Stimulated activated CD4-positive, alpha-beta T cell treated with anti-CD3 and anti-CD28 coated beads, TNF-alpha, amount 100 ng/mL, for 24 hours (primary cell): ENCODE measurements at places on chromosomes 11 and 22.

DNA sequence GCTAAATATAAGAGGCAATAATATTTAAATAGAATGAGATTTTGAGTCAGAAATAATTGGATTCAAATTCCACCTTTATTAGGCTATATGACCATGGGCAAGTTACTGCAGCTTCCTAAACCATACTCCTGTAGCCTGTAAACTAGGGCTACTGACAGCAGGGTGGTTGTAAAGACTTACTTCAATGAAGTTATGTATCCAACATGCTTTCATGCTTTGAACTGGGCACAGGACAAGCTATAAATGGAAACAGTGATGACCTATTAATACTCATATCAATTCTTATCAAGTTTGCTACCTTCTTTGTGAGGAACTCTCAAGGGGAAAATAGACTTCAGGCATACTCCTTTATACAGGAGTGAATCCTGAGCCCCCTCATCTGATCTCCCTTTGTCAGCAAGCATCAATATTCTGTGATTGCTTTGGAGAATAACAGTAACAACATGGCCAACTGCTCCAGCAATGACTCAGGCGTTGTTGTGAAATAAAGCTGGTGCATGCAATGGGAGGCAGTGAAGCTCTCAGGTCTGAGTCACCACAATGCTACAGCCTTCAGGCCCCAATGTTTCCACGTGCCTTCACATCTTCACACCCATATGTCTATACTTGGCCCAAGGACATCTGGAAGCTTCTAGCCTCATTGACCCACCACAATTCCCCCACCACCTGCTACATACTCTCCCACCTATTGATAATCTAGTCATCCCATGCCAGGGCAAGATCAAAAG lies 102.5 kb downstream of the KCNA4 start:
- no peak for DNase-seq

- DNase-seq: no peak
These were observed at the start of gene ROBO3 for GRCh38 chr11:124865181-124865901. ROBO3 (plus strand) TSS chr11:124865432; CDS start chr11:124865578, 146 bp downstream.

DNA sequence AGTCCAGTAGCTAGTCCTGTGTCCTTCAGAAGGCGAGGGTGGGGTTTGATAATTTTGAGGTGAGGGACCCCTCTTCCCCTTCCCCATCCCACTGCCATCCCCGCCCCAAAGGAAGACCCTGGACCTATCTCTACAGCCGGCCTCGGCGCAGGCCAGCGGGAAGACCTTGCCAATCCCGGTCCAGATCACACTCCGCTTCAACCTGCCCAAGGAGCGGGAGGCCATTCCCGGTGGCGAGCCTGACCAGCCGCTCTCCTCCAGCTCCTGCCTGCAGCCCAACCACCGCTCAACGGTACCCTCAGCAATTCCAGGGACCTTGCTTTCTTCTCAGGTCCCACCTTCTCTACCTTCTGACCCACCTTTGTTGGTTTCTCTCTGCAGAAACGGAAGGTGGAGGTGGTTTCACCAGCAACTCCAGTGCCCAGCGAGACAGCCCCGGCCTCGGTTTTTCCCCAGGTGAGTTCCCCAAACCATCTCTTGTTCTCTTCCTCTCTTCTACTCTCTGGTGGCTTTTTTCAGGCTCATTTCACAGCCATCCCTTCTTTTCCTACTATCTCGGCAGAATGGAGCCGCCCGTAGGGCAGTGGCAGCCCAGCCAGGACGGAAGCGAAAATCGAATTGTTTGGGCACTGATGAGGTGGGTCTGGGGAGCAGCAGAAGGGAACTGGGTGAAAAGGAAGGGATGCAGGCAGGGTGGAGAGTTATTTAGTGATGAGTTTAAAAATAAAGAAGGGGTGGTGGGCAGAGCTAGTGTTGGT lies 1.3 kb downstream of the KAT5 start:
- DNase-seq: no peak

DNA sequence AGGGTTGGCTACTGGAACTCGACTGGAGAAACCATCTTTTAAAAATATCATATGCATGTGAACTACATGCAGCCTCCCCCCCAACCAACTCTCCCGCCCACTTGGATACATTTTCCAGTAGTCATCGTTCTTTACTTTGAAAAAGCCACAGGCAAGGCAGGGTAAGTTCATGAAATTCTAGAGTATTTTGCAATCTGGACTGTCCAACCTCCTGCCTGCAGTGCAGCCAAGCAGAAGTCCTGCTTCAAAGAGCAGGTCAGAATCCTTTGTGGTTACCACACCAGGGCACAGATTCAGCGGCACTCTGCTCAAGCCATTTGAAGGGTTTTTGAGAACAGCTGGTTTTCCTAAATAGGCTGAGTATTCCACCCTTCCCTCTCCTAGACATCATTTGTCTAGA lies 12.1 kb downstream of the ELF5 start:
- no peak for DNase-seq

- DNase-seq: no peak
These were observed 6.3 kb upstream of the PIWIL4 start for GRCh38 chr11:94560834-94561233.

- DNase-seq: no peak
These were observed 38.3 kb downstream of the TSPAN18 start for GRCh38 chr11:44765026-44765595.

DNA sequence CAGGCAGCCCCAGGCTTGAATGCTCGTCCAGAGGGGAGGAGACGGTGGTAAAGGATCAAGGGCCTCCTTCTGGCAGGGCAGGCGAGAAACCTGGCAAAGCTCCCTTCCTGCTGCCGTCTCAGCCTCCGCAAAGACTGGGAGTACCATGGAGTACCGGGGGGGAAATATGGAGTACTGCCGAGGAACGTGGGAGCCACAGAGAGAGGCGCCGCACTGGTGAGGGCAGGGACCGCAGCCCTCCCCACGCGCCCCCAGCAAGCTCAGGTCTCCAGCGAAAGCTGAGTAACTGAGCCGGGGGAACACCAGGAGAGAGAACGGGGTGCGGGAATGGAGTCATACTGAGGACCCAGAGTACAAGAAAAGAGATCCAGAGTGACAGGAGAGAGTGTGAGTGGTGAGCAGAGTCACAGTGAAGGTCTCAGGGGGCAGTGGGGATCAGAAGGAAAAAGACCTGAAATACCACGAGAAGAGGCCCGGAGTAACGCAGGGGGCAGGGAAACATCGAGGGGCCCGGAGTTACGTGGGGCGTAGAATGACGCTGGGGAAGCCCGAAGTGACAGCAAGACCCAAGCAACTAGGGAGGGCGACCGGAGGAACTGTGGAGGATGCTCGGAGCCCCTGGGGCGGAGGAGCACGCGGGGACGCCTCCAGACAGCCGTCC lies 740 bp downstream of the EML3 start:
- peak; percentile 35 for DNase-seq

DNA sequence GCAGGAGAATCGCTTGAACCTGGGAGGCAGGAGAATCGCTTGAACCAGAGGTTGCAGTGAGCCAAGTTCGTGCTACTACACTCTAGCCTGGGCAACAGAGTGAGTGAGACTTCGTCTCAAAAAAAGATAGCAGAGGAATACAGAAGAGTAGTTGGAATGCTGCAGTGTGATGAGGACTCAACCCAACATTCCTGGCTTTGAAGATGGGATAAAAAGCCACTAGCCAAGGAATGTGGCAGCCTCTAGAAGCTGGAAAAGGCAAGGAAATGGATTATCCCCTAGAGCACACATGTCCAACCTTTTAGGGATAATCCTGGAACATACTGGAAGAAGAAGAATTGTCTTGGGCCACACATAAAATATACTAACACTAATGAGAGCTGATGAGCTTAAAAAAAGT lies 13.9 kb downstream of the SLC25A17 start:
- DNase-seq: no peak

GRCh38 chr11:97290464-97291041 lies 900.7 kb downstream of the JRKL start:
- no peak for DNase-seq

DNA sequence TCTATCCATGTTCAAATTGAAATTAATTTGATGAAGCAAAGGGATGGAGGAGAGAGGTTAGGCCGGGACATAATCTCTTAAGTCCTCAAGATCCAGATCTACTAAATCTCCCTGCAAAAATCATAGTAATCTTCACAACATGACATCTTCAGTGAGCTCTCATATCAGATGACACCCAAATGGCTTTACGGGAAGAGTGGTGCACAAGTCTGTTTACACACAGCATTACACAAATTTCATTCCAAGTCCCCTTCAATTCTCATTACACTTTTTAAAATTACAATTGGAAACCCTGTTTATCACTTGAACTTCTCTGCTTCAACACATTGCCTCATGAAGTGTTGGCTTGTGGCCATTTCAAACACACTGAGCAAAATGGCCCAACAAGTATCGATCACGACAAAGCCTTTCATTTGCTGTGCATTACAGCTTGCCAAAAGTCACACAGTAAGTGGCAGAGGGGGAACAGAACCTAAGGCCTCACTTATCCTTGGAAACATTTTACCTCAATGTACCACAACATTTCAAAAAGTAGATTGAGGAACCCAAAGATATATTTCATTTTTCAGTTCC lies 17.9 kb upstream of the TPH1 start:
- no peak for DNase-seq

GRCh38 chr11:43537833-43538615 lies 142.5 kb upstream of the HSD17B12 start:
- DNase-seq: no peak

DNA sequence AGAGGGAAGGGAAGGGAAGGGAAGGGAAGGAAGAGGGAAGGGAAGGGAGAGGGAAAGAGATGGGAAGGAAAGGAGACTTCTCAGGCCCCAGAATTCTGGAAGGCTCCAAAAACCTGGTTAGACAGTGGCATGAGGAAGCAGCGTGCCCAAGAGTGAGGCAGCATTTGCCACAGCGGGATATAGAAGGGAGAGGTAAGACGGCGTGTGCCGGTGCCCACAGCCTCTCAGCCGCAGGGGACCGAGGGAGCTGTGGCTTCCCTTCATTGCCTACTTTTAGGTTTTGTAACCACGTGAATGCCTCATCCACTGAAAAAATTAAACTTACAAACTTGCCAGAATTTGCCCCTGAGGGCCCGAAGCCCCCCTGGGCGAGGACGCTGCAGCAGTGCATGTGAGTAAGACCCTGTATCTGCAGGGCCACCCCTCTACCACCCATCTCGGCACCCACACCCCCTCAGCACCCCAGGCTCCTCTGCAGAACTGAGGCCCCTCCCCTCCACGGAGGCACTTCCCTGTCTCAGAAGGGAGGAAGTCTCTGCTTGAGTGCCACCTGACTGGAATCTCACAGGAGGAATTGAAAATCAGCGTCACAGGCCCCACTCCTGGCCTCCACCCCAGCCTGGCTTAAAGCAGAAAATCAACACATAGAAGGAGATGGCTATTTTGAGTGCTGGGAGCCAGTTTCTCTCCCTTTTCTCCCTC lies 58.1 kb downstream of the LINC01488 start:
- no peak for DNase-seq

GRCh38 chr22:31039393-31039792 lies 41.7 kb upstream of the SMTN start:
- DNase-seq: no peak

DNA sequence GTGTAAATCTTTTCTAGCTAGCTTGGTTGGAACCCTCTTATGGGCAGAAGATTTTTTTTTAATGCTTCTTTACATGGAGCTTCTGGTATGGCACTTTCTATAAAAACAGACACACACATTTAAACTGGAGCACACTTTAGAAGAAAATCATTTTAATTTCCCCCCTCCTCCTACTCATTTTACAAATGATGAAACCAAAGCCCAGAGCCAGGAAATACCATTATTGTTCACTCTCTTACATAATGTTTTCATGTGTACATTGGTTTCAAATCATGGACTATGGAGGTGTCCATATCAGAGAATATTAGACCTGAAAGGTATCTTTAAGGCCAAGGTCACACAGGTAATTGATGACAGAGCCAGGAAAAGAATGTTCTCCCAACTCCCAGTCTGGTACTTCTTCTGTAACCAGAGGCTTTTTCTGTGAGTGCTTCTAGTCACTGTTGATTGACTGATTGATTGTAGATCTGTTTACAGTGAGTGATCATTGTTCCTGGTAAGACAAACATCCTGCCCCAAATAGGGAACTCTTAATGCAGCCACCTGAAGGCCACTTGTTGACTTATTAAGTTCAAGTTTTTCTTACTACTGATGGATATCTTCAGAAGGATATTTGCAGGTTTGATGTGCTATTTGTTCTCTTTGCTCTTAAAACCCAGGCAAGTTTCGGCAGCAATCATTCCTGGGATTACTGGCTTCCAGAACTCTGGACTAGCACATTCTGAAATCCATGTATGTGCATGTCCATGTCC lies 26.8 kb upstream of the ME3 start:
- no peak for DNase-seq

DNA sequence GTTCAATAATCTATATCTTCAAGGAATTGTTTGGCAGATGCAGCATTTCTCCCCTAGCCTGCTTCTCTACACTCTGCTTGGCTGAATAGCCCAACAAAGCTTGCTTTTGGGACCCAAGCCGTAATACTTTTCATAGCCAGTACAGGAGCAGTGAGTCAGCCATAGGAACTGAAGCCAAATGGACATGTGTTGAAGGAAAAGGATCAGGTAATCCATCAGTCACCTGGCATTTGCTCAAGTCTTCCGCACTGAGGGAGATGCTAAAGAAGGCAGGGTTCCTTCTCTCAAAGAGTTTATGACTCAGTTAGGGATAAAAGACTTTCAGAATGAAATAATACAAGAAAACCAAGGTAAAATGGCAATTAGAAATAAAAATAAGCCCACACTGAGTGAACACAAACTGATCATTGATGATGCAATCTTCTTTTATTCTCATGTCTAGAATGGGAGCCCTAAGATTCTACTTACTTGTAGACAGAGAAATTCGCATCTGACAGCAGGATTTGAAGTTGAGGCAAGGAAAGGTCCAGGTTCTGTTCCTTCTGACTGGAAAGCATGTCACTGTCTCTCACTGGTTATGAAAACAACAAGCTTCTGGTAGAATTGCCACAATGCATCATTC lies 13.2 kb downstream of the C11orf87 start:
- DNase-seq: no peak

- no peak for DNase-seq
These were observed 35.9 kb downstream of the PIK3C2A start for GRCh38 chr11:17171916-17172315.

GRCh38 chr22:41576877-41577276 lies 12.8 kb downstream of the PMM1 start:
- no peak for DNase-seq

- no peak for DNase-seq
These were observed 18.1 kb downstream of the TSKU start for GRCh38 chr11:76801225-76801624.

GRCh38 chr11:68213135-68213515 lies at the start of gene KMT5B:
KMT5B (minus strand) TSS chr11:68213296; CDS start chr11:68190076, 23,220 bp downstream.
- no peak for DNase-seq
